GDM1 (cell line): ENCODE measurements at places on chromosomes 6 and 20.

DNA sequence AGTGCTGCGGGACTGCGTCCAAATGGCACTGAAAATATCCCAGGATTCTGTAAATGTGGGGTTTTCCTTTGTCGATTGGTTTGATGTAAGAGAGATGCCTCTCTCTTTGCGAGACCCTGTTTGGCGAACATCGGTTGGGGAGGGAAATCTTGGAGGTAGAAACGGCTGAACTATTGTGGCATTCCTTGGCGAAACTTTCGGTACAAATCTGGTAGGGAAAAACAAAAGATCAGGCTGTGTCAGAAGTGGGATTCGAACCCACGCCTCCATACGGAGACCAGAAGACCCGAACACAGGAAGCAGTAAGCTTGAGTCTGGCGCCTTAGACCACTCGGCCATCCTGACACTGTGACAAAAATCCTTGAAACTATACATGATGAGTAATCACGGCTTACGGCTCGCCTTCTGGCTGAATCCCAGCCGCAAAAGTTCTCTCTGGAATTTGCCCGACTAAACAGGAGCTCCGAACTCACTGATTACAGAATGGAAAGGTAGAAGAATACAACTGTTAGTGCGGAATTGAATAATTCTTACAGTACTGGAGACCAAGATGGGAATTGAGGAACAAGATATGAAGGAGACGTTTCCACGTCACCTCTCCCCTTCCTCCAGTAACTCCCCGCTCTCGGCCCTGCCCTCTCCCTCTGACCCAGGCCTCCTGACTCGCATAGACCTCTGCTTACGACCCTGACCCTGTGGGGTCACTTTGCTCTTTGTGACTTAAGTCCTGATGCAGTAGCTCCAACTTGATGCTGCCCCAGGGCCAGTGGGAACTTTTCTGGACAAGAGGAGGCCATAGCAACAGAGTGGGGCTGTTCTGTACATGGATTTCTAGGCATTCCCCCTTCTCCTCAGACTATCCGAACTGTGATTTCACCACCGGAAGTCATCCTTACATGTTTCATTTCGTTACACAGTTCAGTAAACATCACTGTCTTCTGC is 132.8 kb upstream of the ZNF184 start:
- no peak for DNase-seq

- DNase-seq, result no peak
Measured at GRCh38 chr20:3330046-3330741, 77.3 kb downstream of the DNAAF9 start.

- no peak for DNase-seq
Measured at GRCh38 chr6:33959661-33960344, 156.0 kb upstream of the MLN start.

DNA sequence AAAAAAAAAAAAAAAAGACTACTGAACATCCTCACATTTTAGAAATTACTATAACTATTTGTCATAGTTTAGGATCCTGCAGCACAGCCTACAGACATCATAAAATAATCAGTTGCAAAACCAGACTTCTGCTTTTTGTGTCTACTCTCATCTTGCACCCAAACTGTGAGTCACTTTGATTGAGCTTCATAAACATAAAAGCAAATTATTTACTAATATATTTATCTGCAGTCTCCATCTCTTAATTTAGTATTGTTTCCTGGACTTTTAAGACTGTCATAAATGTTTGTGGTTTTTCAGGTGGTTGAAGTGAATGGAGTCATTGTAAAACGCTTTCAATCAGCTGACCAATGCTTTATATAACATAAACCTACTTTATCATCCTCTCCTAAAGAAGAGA is 14.8 kb upstream of the CALHM6 start:
- peak; percentile 6 for DNase-seq

DNA sequence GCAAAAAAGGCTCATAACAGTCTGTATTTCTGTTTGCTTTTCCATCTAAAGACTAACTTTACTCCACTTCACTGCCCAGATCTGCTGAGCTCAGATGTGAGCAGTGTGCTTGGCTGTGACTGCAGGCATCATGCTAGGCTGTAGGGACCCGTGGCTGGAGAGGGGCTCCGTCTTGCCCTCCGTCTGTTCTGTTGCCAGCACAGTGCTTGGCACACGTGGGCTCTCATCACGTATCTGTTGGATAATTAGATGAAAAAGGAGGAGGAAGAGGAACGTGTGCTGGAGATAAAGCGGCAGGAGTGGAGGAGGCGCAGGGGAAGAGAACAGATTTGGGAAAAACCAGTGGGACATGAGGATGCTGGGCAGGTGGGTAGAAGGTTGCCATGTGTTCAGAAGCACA is 57.6 kb upstream of the IER3 start:
- DNase-seq, result no peak

DNA sequence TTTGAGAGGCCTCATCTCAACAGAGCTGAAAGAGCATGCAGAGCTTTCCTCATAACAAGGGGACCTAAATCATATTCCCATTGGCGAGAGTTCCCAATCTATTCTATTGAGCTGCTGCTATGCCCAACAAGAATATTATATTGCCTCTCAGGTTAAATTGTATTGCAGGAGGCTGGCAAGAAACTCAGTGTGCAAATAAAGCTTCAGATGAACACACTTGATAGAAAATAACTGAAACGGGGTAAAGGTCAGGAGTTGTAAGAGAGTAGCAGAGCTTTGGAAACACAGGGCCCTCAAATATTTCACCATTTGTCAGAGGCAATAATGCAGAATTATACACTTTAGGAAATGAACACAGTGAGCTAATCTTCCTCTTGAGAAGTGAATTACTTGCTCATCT is 364.3 kb upstream of the SPTLC3 start:
- no peak for DNase-seq

GRCh38 chr20:37303637-37304036 is 14.2 kb downstream of the MANBAL start:
- no peak for DNase-seq

DNA sequence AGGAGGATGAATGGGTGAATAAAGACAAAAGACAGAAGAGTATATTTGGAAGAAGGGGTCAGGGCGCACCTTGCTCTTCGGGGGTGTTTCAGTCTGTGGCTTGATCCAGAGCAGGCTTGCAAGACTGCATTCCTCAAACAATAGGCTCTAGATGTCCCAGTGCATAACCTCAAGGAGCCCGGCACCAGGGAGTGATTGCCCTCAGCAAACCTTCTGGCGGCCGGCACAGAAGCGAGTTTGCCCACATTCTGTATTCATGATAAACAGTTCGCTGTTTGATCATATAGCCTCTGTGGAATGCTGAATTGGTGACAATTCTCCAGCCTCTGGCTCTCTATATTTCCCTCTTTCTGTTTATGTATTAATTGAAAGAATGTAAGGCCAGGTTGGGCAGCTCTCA is 29.7 kb upstream of the HLA-DRB5 start:
- DNase-seq, result no peak

DNA sequence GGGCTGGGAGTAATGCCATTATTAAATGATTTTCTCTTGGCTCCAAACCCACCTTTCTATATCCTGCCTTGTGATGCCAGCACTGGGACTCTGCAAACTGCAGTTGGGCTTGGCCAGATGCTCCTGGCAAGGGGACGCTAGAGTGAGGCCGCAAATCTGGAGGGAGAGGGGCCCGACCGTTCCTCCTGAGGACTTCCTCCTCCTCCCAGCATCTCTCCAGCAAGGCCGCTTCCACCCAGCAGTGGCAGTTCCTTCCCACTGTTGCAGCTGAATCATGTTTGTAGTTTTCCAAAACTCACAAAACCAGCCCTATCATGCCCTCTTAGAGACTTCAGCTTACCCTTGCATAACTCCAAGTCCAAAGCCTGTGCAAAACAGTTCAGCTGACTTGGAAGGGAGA is 244.4 kb downstream of the FOXA2 start:
- DNase-seq, result peak; percentile 37

GRCh38 chr6:36604090-36605060 is 10.2 kb downstream of the SRSF3 start:
- no peak for DNase-seq

DNA sequence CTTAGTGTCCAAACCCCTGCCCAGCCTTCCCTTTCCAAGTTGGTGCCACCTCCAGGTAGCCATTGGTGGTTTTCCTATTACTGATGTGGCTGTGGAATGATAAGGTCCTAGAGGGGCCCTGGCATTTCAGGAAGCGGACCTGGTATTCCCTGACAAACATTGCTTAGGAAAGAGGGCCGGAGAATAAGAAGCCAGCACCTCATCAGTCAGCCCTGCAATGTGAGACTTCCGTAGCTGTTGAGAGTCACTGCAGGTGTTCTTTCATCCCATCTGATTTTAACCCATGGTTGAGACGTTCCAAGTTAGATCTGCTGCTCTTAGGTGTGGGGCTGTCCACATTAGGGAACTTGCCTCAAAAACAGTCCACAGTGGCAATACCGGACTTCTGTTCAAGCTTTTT is 14.8 kb upstream of the NPEPL1 start:
- no peak for DNase-seq

GRCh38 chr6:3610921-3611320 is 140.6 kb downstream of the PXDC1 start:
- DNase-seq, result no peak

DNA sequence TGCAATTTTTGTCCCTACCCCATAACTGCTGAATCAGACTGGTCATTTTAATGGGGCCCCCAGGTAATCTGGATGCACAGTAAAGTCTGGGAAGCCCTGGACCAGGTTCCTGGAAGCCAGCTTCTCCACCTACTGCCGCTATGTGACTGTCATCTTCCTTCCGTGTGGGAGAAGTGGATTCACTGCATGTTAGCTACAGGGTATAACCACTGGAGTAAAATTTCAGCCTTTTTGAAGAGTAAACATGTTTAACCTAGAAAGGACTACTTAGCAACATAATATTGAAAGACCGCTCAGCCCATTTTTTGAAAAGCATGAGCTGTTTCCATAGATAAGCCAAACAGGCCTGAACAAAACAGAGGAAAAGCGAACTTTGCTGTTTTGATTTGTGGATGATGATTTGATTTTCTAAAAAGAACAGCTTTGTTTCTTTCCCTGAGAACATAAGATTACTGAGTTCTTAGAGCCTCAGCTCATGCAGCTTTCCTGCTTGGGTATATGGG is 208.1 kb downstream of the PLCB4 start:
- DNase-seq, result no peak

- DNase-seq, result no peak
Measured at GRCh38 chr6:44047179-44047546, 80.1 kb downstream of the MRPL14 start.

GRCh38 chr20:34629904-34630303 is 47.0 kb downstream of the PIGU start:
- DNase-seq, result no peak

DNA sequence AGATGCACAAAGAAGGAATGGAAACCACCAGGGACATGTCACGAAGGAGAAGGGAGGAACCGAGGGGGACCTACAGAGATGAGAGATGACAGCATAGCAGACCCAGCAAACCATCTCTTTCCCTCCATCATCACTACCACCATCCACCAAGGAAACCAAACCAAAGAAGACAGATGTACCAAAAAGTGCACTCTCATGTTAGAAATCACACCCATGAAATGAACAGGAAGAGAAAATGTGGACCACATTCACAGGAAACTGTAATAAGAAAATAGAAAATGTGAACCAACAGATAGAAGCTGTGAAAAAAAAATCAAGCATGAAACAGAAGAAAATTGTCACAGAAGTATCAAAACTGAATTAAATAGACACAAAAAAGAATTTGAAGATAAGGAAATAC is 672.7 kb downstream of the QKI start:
- no peak for DNase-seq

- peak; percentile 90 for DNase-seq
Measured at GRCh38 chr20:36573103-36573797, at the start of gene TGIF2. TGIF2 (plus strand) TSS chr20:36573597; CDS start chr20:36578775, 5,178 bp downstream.

DNA sequence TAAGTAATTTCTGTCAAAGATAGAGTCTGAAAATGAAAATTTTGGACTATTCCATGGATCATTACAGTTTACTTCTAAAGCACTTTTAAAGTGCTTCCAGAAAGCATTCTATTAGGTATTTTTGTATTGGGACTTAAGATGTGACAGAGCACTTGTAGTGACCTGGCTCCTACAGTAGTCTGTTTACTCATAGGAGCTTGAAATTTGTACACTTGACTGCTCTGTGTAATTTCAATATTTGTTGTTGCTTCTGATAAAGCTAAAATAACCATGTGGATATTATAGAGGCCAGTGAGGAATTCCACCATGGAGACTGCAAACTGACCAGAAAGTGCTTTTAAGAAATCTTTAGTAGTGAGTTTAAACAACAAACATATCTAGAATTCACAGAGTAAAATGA is 10.3 kb downstream of the NFYA start:
- DNase-seq, result no peak

- no peak for DNase-seq
Measured at GRCh38 chr6:73182021-73182607, 43.2 kb downstream of the KHDC1L start.

- no peak for DNase-seq
Measured at GRCh38 chr20:57884956-57885355, 175.1 kb upstream of the PMEPA1 start.

DNA sequence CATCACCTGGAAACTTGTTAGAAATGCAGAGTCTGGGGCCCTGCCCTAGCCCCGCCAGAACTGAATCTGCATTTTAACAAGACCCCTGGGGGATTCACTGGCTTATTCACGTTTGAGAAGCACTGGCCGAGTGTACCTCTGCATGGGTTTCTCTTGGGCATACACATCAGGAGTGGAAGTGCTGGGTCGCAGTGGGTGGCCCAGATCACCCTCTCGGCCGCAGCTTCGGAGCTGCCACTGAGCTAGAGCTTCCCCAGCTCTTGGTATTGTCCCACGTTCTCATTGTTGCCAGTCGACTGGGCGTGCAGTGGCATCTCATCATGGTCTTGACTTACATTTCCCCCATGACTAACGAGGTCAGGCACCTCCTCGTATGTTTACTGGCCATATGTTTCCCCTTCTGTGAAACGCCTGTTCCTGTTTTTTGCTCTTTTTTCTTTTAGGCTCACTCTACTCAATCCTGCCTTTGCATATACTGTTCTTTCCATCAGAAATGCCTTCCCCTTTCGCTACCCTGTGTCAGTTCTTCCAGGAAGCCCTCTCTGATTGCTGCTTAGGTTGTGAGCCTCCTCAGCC is 3.0 kb upstream of the DLGAP4 start:
- peak; percentile 18 for DNase-seq

DNA sequence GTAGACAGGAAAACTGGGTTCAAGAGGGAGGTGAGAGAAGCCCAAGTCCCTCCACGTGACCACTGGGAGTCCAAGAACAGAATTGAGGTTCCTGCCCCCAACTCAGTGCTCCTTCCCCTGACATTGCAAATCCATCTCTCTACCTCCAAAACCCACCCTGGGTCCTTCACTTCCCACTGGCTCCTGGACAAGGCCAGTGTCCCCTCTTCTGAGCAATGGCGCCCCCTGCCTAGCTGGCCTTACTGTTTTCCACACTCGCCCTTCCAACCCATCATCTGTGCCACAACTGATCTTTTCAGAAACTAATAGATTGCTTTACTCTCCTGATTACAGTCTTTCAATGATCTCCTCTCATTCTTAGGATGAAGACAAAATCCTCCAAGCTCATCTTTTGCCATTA is 200.3 kb downstream of the ANKRD60 start:
- no peak for DNase-seq

DNA sequence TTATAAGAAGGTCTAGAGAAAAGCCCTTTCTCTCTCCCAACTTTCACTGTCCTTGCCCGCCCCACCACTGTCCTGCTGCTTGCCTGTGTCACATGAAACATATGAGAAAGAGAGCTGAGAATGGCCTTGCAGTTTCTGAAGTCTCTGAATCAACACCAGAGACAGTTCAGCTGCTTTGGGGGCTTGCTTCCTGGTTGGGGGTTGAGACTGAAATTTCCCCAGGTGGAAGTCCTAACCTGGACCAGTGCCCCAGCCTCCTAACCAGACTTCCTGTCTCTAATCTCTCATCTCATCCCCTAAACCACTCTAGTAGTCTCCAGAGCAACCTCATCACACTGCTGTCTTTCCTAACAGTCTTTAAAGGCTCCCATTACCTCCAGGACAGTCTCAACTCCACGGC is 10.7 kb downstream of the TRAM2 start:
- no peak for DNase-seq

- no peak for DNase-seq
Measured at GRCh38 chr20:50393242-50393641, 116.9 kb upstream of the PTPN1 start.
